ENCODE measurements at places on chromosomes 3 and 15.

- no peak for DNase-seq
Measured at GRCh38 chr15:44075535-44075934, 119.5 kb downstream of the FRMD5 start.

DNA sequence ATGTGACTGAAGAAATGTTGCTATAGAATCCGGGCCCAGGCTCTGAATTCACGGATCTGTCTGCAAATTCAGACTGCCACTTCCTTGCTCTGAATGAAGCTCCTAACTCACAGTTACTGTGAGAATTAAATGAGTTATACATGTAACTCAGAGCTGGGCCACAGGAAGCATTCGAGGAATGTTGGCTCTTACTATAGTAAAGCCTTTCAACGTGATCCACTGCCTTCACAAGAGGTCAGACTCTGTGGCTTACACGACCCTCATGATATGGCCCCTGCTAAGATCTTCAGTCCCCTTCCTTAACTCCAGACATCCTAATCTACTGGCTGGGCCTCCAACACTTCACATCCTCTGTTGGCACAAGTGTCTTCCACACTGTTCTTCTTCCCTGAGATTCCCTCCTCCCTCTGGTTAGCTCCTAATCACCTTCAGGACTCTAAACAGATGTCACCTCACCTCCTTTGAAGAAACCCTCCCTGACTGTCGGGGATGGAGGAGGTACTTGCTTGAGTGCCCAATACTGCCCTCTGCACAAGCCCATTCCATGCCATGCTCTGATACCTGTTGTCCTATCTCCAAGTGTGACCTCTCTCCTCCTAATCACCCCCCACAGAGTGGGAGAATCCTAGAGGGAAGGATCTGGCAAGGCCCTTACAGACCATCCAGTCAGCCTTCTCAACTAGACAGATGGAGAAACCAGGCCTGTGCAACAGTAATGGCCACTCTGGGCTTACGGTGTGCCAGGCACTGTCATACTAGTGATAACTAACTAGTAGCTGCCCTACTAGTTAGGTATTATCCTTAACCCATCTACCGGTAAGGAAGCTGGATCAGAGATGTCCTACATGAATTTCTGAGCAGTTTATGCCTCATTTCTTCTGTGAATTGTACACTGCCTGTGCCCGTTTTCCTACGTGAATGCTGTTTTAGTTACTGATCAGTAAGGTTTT is 1.3 kb downstream of the ACTR8 start:
- DNase-seq, result no peak

DNA sequence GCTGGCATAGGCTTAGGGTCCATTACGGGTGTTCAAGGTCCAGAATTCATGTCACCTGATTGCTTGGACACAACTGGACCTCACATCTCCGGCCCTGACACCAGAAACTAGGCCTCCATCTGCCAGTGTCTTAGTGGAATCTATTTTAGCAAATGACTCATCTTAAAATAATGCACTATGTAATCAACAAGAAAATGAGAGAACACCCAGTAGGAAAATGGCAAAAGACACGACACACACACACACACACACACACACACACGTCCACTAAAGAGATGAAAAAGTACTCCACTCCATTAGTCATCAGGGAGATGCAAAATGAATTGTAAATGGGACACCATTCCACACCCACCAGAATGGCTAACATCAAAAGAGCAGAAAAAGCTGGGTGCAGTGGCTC is 11.2 kb downstream of the APBA2 start:
- no peak for DNase-seq

- DNase-seq, result no peak
Measured at GRCh38 chr15:72042054-72042453, 75.9 kb downstream of the MYO9A start.

DNA sequence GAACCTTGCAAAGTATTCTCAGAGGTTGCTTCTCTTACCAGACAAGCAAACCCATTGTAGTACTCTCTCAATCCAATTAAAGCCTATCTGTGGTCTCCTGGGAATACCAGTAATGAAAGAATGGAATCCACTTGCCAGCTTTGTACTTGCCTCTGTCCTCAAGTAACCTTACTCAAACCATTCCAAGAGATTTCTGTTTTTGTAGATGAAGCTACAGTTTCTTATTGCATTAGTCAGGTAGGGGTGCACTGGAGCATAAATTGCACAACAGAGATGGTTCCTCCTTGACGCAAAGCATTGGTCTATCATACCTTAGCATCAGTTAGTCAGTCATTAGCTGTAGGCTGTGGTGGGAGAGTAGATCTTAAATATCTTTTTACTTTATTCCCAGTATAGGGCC is 52.9 kb downstream of the BTLA start:
- DNase-seq, result no peak

GRCh38 chr3:41159588-41160189 is 39.6 kb upstream of the CTNNB1 start:
- DNase-seq, result no peak

GRCh38 chr3:48656061-48656840 is 6.4 kb downstream of the CELSR3 start:
- peak; percentile 83 for DNase-seq

Data from stimulated activated CD4-positive, alpha-beta T cell treated with anti-CD3 and anti-CD28 coated beads, Interleukin-12 subunit alpha, Interleukin-12 subunit beta, amount 100 ng/mL, for 4 hours (primary cell).